ENCODE measurements at places on chromosomes 3 and 15. TPM values are rescaled to one million over a fixed set of nuclear protein-coding genes. Genes with fewer than 3 reads are reported as not detected.

DNA sequence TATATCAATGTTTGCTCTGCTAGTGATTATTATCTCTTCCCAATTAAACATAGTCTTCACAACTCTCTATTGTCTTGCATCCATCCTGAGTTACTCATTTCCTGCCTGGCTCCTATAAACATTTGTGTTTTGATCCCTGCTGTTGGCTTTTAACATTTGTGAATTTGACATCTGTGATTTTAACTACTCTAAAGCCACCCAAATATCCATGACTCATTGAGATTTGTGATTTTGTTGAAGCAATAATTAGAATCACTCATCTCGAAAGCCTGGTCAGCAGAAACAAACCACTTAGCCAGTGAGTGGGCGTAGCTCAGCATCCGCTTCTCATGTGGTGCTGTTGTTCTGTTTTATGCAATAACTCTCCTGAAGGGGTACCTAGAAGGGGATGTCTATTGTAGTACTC, 174.3 kb upstream of the ZBTB20 start:
- DNase-seq, result no peak

FOXB1 gene
- not detected for total RNA-seq

- DNase-seq, result no peak
Observed at GRCh38 chr15:89784686-89784960, 8.5 kb downstream of the MESP2 start.

DNA sequence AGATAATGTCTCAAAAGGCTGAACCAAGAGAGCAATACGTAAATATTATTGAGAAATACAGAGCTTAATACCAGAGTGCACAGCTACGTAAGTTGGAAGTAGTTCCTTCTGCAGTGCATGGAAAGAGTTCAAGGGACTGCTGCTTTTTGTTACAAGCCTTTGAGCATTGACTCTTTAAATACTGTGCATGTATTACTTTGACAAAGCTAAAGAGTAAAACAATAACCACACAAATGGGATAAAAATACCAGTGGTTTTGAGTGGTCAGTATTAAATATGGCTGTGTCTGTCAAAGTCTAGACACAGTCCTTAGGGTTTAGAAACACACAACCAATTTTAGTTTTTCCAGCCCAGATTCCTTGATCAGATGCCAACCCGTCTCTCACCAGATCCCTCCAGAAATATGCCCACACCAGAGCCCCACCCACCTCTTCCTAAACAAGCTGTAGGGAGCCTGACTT, 62.1 kb downstream of the SSR3 start:
- DNase-seq, result no peak

DNA sequence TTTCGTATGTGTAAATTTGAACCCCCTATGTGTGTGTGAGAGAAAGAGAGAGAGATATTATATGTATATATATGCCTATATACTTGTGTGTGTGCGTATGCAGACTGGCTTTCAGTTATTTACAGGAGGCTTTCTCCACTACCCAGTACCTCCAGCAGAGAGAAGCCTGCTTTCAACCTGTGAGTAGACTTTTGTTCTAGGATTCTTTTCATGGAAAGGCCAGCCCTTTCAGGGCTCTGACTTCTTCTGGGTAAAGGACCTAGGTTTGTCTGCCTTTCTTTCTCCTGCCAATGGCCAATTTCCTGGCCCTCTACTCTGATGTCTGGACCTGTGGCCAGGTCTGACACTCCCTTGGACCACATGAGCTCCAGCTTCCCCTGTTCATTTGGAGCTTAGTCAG, 23.8 kb downstream of the LRRC28 start:
- no peak for DNase-seq

DNA sequence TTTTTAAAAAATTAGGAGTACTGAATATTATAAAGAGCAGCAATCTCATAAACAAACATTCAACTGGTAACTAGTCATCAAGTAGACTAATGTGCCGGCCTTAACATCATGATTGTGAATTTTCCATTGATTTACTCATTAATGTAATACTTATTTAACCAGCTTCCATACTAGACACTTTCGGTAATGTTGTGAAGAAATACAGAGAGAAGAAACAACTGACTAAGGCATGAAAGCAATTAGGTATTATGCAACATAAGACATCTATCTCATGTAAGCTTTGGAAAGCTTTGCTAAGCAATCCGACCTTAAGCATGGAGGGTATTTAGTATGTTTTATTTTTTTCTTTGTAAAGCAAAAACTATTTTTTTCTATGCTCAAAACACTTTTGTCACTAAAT, 108.0 kb downstream of the IL1RAP start:
- DNase-seq, result no peak

GRCh38 chr15:32652178-32652577, 10.7 kb downstream of the SCG5 start:
- no peak for DNase-seq

WDR49 gene
- total RNA-seq, result not detected

GRCh38 chr3:99319450-99319849, 318.9 kb upstream of the COL8A1 start:
- no peak for DNase-seq

COL6A5 gene
- total RNA-seq, result 4.9 TPM

GRCh38 chr3:87855616-87856015, 203.2 kb downstream of the CGGBP1 start:
- DNase-seq, result no peak

DNA sequence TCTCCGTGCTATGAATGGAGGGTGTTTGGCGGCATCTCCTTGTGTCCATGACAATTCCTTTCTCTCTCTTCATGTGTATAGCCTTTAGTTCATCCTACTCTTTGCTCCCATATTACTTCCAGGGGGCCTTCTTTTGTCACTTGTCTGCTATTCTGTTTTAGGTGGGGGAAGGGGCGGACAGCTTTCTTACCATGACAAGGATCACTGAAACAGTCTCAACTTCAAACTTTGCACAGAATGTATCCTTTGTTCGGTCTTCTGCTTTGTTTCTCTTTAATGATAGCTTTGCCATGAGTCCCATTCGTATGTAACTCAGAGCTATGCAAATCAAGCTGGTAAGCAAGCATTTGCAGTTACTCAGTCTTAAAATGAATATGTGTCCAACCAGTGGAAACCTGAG, 294.2 kb downstream of the TIGIT start:
- DNase-seq, result no peak

GRCh38 chr3:41208507-41209220, 9.4 kb downstream of the CTNNB1 start:
- peak; percentile 22 for DNase-seq

- peak; percentile 61 for DNase-seq
Observed at GRCh38 chr15:89088605-89089315, 504 bp downstream of the ABHD2 start.

MEGF11 gene
- not detected for total RNA-seq

DNA sequence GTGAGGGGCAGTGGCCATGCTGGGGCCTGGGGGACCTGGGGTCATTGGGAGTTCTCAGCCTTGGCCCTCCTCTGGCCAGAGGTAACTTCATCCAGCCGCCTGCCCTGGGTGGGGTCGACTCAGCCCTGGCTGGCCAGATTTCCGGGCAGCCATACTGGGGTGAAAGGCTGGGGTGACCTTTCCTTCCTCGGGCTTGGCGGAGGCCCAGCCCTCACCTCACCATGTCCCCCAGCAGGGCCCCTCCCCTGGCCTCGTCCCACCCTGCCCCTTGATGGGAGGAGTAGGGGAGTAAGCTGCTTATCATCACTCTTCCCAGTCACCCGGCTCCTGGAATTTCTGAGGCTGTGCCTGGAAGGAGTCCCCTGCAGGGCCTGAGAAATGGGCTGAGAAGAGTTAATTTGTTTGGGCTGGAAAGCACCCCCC, 5.4 kb downstream of the SEMA3F start:
- DNase-seq, result peak; percentile 54

GRCh38 chr3:23113455-23114171, 89.5 kb upstream of the UBE2E2 start:
- DNase-seq, result no peak

TIGIT gene
- 0.11 TPM for total RNA-seq

GRCh38 chr3:177329854-177330253, 132.6 kb upstream of the TBL1XR1 start:
- DNase-seq, result no peak

DNA sequence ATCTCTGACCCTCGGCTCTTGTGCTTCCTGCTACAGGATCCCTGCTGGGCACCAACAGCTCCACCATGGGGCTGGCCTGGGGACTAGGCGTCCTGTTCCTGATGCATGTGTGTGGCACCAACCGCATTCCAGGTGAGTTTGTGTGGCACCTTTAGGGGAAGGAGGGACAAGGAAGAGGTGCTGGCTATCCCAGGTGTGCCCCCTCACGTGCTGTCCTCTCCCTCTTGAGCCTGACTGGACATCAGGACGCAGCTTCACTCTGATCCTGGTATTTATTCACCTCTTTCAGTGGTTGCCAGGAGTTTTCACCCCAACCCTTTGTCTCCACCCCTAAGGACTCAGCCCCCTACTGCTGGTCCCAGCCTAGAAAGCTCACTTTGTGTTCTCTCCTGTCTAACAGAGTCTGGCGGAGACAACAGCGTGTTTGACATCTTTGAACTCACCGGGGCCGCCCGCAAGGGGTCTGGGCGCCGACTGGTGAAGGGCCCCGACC, 960 bp downstream of the THBS1 start:
- peak; percentile 9 for DNase-seq

DNA sequence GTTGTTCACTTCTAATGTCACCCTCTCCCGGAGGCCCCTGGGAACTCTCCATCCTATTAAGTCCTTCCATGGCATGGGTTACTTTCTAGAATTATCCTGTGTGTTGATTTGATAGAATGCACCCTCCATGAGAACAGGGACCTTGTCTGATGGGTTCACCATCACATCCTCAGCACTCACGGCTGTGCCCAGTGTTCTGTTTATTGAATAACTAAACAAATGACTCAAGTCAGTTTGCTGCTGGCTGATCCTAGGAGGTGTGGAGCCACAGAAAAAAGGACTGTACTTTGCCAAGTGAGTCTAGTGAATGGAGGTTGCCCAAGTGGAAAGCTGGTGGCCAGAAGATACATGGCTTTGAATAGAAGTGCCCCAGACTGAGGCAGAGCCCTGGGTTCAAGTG, 48.5 kb upstream of the RAB6B start:
- DNase-seq, result no peak

DNA sequence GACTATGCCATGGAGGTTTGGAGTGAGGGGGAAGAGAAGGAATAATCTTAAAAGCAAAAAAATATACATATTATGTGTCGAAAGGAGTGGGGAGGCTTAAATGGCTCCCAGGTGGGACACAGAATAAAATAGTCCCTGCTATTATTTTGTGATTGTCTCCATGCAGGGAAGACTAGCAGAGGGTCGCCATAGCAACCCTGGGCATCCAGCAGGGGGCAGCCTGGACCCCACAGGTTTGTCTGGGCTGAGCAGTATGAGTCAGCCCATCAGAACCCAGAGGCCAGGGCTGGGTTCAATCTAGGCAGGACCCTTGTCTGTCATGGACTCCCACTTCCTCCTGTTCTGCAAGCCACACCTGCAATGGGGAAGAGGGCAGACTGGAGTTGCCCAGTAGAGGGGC, 17.6 kb upstream of the LINGO1 start:
- DNase-seq, result peak; percentile 69

CHDH gene
- total RNA-seq, result 0.89 TPM

EFHB gene
- total RNA-seq, result 1.5 TPM

DNA sequence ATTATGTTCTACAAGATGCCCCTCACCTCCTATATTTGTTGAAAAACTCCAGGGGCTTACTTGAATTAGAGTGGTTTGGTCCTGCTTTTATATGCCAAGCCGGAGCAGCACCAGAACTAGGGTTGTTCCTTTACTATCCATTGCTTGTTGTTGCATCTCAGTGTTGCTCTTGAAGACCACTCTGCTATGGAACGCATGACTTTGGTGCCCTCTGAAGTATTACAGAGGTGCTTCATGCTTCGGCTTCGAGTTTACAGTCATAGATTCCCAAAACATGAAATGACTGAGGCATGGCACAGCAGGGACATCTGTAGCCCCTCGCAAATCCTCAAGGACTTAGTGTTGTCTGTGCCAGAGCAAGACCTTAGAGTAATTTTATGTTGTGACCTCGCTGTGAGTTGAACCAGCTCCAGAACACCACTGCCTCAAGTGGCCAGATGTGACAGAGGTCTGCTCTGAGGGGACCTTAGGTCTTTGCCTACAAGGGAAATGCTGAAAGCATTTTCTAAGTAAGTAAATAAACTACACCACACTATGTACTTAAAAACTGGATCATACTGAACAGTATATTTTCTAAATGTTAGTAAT, 67.2 kb upstream of the SIAH2 start:
- peak; percentile 17 for DNase-seq

CD86 gene
- total RNA-seq, result 0.16 TPM

DNA sequence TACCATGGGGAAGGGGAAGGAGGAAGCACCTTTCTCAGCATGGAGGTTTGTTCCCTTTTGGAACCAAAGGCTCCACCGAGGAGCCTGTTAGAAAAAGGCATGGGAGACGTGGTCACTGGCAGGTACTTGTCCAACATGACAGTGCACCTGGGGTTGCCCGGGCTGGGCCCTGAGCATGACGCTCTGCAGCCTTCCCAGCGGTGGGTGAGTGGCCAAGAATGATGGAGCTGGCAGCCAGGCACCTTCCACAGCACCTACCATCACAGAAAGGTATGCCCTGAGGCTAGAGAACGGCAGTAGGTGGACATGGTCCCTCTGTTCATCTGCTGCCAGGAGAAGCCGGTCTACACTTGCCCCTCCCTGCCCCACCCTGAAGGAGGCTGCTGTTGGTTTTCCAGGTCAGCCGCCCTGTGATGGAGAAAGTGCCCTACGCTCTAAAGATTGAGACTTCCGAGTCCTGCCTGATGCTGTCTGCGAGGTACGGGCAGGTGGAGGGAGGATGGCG, 29.0 kb upstream of the NR2C2 start:
- DNase-seq, result no peak

DNA sequence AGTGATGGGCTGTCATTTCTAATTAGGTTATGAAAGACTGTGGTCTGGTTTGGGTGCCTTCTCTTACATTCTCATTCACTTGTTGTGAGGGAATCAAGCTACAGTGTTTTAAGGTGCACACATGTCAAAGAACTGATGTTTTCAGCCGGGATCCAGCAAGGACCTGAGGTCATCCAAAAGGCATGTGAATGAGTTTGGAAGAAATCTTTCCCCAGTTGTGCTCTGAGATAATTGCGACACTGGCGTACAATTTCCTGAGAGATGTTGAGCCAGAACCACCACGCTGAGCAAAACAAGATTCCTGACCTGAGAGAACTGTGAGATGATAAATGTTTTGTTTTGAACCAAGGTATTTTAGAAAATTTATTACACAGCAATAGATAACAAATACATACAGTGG, 295.3 kb upstream of the SLITRK3 start:
- DNase-seq, result no peak

SAMD7 gene
- total RNA-seq, result not detected

PLA2G4E gene
- not detected for total RNA-seq

- DNase-seq, result no peak
Observed at GRCh38 chr3:47515864-47516319, 2.4 kb upstream of the ELP6 start.

DNA sequence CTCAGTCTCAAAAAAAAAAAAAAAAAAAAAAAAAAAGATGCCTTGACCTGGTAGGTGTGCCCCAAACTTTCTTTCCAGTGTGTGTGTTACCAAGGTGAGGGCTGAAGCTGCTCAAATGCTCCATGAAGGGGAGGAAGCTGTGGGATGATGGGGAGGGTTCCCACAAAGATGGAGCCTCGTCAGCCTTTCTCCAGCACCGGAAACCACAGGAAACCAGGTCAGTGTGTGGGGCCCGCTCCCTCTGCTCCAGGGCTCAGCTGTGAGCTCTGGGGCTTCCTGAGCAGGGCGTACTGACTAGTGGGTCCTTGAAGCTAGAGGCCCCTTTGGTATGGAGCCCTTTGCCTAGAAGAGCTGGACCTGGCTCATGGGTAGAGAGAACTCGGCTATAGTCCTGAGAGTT, 681 bp upstream of the IL17RE start:
- DNase-seq, result no peak

Measured in K562 (cell line).